ENCODE measurements at places on chromosomes 11 and 22.

DNA sequence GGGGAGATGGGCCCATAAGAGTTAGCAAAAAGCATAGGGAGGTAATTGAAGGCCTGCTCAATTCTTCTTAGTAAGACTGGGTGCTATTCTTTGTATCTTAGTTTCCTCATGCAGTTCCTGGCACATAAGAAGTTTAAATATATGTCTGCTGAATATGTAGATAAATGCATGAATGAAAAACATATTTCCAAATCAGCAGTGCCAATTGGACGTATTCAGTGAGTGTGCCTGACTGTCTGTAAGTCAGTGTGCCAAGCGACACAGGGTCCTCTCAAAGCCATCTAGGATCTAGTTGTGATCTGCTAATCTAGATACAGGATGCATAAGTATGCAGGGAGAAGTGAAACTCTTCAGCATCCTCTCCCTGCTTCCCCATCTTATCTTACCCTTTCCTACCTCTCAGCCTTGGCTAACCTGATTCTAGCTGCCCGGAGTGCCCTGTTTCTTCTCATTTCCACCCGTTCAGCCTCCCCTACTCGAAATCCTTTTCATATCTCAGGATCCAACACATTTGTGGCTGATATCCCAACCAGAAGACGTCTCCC is 91.1 kb upstream of the SORL1-AS1 start:
- DNase-seq: no peak

- DNase-seq: no peak
These were observed 475.1 kb upstream of the CNTN5 start for GRCh38 chr11:98545544-98546175.

GRCh38 chr11:36139767-36140166 is 149.5 kb downstream of the COMMD9 start:
- DNase-seq: no peak

GRCh38 chr11:117037975-117038350 is 60.3 kb downstream of the SIK3 start:
- no peak for DNase-seq

DNA sequence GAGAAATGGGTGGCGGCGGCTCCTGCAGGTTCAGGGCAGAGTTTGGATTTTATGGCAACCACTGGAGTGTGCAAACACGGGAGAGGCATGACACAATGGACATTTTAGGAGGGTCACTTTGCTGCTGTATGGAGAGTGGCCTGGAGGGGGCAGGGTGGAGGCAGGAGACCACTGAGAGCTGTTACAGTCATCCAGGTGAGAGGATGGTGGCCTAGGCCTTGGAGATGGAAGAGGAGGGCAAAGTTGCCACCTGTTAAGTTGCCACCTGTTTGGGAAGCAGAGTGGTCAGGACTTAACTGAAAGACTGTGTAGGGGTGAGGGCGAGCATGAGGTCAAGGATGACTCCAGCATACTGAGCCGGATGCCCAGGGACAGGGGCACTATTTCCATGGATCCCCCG is 2.3 kb upstream of the RAD9A start:
- no peak for DNase-seq

DNA sequence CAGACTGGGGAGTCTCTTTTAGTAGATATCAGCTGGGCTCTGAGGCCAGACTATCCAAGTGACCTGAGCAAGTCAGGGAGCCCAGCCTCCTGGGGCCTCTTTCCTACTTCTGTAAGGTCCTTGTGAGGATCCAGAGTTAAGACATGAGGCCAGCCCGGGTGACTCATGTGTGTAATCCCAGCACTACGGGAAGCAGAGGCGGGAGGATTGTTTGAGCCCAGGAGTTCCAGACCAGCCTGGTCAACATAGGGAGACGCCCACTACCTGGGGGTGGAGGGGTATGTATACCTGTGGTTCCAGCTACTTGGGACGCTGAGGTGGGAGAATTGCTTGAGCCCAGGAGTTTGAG is 36.9 kb upstream of the POLA2 start:
- no peak for DNase-seq

All from activated naive CD8-positive, alpha-beta T cell treated with anti-CD3 and anti-CD28 coated beads for 36 hours (primary cell).